Left forelimb (tissue), 1 donor: ENCODE measurements at places on chromosomes 5 and 9.

DNA sequence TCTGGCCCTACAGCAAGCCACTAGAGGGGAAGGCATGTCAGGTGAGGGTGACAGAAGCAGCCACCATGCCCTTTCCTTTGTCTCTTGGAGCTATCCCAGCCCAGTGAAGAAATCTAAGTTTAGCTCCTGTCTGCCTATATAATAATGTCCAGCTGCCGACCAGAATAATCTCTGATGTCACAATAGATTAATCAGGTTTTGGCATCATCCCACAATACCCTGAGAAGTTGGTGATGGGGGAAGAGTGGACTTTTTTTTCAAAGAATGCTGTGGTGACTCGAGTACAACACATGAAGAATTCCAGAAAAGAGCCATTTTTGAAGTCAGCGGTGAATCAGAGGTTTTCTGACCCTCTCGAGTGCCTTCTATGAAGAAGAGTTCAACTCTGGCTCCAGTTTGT, 1.7 kb upstream of the TSLP start:
- DNase-seq = no peak

DNA sequence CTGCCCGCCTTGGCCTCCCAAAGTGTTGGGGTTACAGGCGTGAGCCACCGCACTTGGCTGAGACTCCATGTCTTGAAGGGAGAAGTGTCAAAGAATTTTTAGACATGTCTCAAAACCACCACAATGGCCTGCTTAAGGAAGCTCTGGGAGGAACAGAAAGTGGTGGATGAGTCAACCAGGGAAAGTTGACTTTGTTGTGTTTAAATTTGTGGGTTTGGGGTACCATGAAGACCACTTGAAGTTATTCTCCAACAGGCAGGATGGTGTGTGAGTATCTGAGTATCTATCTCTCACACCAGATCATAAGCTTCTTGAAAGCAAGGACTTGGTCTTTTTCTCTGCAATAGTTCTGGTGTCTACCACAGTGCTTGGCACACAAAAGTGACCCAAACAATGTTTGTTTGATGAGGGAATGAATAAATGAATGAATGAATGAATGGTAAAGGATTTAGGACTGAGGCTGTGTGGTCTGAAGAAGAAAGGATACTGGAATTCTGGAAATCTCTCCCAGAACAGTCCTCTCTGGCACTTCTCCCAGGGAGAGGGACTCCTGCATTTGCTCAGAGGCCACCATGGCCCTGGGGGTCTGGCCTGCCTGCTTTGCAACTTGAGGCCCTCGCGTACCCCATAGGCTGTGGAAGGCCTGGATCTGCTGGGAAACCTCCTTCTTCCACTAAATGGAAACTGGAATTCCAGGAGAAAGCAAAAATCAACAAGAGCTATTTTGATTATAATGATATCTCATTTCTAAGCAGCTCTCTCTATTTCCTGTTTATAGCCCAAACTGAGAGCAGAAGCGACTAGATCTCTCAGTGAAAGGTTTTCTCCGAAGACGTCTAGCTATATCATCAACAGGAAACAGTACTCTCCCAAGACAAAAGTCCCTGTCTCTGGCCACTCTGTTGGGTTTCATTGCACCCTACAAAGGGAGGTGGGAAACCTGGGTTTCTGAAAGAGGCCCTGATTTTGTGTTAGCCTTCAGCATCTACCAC, 187.9 kb downstream of the PALM2AKAP2 start:
- DNase-seq = no peak

GRCh38 chr9:99405359-99405758, 183.3 kb downstream of the SEC61B start:
- no peak for DNase-seq

DNA sequence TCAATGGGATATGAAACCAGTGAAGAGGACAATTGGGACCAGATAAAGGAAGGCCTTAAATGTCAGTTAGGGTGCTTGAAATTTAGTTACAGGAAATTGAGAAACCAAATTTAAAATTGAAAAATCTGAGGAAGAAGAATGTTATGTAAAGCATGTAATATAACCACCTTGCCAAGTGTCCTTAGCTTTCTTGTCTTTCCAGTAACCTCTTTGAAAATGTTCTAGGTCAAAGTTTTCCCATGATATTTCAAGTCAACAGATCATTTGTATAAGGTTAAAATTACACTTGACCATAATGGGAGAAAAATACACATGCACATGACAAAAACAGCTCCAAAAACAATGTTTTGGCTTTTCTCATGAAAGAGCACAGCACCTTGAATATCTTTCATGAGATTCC, 21.1 kb downstream of the LOX start:
- DNase-seq = no peak

DNA sequence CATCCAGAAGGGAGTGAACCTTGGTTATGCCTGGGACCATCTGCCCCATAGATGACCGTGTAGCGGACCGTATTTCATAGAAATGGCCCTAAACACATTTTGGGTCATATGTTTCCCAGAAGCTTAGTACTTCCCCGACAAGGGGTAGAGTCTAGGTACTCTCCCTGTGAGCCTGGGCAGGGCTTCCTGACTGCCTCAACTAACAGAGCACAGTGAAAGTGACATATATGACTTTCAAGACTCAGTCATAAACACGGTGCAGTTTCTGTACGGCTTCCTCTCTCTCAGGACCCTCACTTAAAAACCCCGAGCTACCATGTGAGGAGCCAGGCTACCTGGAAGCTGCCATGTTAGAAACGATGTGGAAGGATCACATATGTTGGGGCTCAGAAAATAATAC, 20.9 kb downstream of the C9orf57 start:
- DNase-seq = no peak

- DNase-seq = no peak
These were observed 17.4 kb downstream of the ACSL6 start for GRCh38 chr5:131994090-131994489.

- no peak for DNase-seq
These were observed 73.5 kb downstream of the CHSY3 start for GRCh38 chr5:129977810-129978209.

DNA sequence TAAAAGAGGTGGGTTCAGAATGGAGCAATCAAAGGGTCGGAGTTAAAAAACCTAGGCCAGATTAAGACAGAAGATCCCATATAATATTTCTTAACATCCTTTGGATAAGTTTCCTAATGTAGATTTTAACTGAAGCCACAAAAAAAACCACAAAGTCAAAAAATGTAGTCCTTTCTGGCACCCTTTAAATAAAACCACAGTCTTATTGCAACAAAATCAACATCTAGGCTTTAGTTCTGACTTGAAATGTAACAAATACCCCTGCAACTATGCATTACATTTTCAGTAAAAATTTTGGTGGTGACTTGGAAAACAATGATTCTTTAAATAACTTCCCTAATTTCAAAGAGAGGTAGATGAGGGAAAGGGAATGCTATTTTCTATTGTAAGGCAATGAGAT, 109.2 kb downstream of the PSAT1 start:
- DNase-seq = no peak

- no peak for DNase-seq
These were observed 162.8 kb upstream of the ANKH start for GRCh38 chr5:15034379-15034778.

DNA sequence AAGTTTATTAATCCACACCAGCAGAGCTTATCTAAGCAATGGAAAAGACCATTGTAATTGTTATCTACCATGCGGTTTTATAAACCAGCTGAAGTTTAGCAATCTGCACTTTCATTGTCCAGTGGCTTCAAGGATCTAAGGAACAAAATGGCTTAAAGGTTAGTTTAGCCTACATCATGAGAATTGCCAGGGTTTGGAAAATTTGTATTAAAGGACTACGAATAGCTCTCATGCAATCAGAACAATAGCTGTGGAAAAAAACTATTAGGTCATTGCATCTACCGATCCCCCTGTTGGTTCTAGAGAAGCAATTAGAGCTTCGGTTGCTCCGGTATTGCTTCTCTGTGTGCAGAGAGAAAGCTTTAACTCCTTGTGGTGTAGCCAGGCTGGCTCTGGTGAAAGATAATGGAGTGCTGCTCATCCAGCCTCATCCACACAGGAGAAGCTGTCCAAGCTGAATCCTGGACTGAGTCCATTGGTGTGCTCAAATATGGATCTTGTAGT, 86.3 kb upstream of the SLC12A2 start:
- no peak for DNase-seq

GRCh38 chr5:9454012-9454481, 91.8 kb downstream of the SEMA5A start:
- no peak for DNase-seq
